ENCODE measurements at places on chromosomes 1 and 21.

DNA sequence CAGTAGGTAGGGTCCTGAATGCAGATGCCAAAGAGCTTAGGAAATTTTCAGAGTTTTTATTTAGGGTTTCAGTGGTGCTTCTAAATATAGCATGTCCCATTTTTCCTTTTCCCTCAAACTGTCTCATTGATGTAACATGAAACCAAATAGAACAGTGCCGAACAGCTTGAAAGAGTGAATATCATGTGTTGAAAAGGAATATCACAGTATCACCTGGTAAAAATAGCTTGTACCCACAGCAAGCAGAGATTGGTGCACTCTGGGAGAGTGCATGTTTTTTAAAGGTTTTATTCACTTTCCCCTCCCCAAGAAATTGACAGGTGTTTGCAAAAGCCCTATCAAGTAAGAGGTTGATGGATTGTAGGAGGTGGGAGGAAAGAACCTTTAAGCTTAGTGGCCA, 41.9 kb upstream of the ELAVL4 start:
- no peak for DNase-seq

DNA sequence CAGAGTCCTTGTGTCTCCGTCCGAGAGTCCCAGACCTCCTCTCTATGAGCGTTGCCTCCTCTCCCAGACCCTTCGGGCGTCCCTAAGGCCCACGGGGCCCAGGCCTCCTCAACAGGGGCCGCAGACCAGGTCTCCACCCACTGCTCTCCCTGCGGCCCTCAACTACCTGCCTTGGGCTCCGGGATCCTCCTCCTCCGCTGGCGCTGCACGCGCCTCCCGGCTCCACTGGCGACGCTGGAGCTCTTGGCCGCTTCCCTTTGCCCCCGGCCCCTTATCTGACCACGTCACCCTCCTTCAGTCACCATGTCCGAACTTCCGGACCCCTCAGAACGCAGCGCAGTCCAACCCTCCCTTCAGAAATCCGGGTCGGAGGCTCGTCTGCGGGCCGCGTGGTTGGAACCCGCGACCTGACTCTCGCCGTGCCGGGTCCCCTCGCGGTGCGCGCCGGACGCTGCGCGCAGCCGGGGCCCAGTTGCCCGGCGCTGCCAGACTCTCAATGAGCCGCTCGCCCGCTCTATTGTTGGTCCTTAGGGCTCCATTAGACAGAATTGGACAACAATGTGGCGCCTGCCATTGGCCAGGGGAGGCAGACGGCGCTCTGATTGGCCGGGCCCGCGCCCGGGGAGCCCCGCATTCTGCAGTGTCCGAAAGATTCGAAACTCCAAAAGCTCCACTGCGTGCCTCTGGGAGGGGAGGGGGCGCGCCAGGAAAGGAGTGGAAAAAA, at the start of gene DMRTA2:
Gene DMRTA2, minus strand, starts transcription at position 498 of the 724 bp plus-strand sequence. CDS start 1,907 bp downstream, outside the sequence.
- no peak for DNase-seq

GRCh38 chr1:913491-914130, 10.1 kb upstream of the SAMD11 start:
- DNase-seq = no peak

GRCh38 chr1:6142734-6143133, 37.4 kb downstream of the CHD5 start:
- no peak for DNase-seq

GRCh38 chr1:235822685-235823084, 44.0 kb downstream of the LYST start:
- DNase-seq = no peak

DNA sequence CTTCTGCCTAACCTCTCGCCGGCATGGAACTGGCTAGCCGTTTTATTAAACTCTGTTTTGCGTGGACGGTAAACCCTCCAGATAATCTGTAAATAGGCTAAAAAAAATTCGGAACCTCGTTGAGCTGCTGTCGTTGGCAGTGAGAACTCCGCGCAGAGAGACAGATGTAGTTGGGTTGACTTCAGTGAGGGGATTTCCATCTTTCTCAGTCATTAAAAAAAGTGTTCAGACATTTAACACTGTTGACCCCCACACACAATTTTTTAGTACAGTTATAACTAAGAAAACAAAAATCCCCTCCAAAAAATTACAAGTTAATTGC, 464 bp downstream of the PARK7 start:
- no peak for DNase-seq

DNA sequence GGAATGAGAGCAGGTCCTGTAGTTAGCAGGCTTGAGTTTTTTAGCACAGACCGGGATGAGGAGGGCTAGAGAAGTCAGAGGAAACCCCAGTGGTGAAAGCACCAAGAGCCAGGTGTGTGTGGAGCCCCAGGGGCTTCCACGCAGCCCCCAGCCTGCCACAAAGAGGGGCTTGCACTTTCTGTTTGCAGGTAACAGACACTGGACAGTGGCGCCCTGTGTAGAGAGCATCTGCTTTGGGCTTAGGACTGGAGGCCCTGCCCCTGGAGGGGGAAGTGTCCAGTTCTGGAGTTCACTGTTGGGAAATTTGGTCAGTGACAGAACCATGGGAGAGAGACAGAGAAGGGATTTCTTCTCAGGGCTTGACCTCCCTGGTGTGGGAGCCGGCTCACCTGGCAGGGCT, 19.5 kb downstream of the AGT start:
- no peak for DNase-seq

GRCh38 chr1:82465024-82465423, 664.3 kb downstream of the ADGRL2 start:
- DNase-seq = no peak

- DNase-seq = no peak
Observed at GRCh38 chr1:12246584-12246983, 16.8 kb downstream of the VPS13D start.

GRCh38 chr1:186536273-186536890, 75.5 kb upstream of the PDC start:
- no peak for DNase-seq

DNA sequence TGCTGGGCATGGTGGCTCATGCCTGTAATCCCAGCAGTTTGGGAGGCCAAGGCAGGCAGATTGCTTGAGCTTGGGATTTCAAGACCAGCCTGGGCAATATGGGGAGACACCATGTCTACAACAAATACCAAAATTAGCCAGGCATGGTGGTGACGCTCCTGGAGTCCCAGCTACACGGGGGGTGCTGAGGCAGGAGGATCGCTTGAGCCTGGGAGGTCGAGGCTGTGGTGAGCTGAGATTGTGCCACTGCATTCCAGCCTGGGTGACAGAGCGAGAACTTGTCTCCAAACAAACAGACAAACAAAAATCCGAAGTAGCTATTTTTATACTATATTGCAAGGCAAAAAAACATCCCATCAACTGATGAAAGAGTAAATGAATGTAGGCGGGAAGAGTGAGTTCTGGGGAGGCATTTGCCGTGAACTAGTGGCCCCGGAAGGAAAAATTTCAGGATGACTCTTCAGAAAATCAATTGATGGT, 40.6 kb downstream of the NCMAP start:
- DNase-seq = no peak

- no peak for DNase-seq
Observed at GRCh38 chr1:109804660-109805059, 40.9 kb upstream of the EPS8L3 start.

- DNase-seq = no peak
Observed at GRCh38 chr1:9284061-9284460, 8.6 kb upstream of the SPSB1 start.

GRCh38 chr1:245180496-245181157, 25.8 kb downstream of the KIF26B start:
- DNase-seq = no peak

DNA sequence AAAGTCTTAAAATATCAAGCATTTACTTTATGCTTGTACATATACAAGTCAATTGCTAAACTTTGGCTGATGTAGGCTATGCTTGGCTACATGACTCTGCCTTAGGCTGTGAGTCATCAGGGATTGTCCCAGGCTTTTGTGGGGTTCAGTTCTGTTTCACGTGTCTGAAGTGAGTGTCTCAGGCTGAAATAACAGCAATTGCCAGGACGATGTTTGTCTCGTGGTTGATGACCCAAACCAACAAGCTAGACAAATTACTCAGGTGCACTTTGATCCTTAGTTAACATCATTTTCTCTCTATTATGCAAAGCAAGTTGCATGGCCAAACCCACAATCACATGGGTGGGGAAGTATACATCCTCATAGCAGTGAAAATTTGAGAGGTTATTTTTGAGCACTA, 410.1 kb downstream of the BRINP3 start:
- no peak for DNase-seq

- no peak for DNase-seq
Observed at GRCh38 chr1:2961661-2962060, 59.6 kb upstream of the ACTRT2 start.

GRCh38 chr21:28781602-28782276, 210.9 kb downstream of the LTN1 start:
- no peak for DNase-seq

GRCh38 chr1:181630838-181631237, 147.5 kb downstream of the CACNA1E start:
- DNase-seq = no peak

DNA sequence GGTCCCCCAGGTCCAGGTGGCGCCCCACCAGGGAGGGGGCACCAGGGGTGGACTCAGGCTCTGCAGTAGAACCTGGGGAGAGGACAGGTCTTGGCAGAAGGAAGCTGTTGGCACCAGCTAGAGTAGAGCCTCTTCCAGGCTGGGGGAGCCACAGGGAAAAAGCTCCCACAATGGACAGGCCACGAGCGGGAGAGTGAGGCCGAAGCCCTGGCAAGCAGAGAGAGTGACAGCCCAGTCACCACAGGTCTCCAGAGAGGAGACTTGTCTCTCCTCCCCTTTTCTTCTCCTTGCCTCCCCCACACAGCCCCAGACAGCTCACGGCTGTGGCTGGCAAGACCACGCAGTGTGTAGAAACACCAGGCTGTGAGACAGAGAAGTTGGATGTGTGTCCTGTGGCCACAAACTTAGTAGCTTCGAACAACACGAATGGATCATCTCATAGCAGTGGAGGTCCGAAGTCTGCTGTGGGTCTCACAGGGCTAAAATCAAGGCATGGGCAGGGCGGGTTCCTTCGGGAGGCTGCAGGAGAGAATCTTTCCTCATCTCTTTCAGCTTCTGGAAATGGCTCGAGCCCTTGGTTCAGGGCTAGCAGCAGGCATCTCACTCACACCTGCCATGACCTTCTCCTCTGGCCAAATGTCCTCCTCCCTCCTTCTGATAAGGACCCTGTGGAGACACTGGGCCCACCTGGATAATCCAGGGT, 3.3 kb downstream of the KRTAP12-4 start:
- DNase-seq = no peak

GRCh38 chr1:166951050-166951449, 24.3 kb downstream of the ILDR2 start:
- DNase-seq = no peak

GRCh38 chr1:172483448-172483847, 39.6 kb upstream of the PIGC start:
- no peak for DNase-seq

DNA sequence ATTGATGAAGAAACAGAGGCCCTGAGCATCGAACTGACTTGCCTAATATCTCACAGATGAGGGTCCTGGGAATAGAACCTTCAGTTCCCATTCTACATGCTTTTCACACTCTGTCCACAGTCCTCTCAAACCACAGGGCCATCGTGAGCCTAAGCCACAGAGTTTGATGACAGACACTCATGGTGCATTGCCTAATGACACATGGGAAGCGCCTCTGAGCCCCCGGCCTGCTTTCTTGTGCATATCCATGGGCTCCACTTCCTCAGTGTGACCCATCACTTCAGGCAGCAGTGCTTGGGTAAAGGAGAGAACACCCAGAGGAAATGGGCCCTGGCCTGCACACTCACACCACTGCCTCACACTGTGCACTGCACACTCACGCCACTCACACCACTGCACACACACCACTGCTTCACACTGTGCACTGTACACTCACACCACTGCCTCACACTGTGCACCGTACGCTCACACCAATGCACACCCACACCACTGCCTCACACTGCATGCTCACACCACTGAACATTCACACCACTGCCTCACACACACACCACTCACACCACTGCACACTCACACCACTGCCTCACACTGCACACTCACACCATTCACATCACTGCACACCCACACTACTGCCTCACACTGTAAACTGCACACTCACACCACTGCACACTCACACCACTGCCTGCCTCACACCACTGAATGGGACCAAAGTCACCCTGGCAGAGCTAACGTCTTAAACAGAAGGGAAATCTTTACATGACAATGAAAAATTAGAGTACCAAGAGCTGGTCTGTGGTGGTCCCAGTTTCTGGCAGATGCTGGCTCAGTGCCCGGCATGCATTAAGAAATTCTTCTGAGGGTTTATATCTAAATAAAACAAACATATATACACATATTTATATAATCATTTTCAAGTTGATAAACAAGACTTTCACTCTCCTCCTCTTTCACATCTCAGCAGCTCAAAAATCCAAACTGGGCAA, 53.0 kb downstream of the KANK4 start:
- DNase-seq = no peak

DNA sequence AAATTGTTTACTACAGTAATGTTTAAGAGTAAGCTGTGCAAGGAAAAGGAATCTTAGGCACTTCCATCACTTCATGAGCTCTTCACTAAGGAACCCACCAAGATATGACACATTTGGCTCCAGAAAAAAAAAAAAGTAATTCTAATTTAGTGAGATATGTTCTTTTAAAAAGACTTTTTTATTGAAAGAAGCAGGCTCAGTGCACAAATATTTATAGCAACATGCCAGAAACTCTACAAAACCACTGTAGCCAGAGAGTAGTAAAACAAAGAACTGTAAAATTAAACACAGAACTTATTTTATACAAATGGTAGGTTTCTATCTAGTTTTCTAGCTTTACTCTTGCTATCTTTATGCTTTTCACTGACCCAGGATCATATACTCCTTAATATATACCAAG, 434.6 kb upstream of the ADGRL2 start:
- no peak for DNase-seq

GRCh38 chr1:203702130-203702577, 62.8 kb upstream of the LAX1 start:
- DNase-seq = peak; percentile 54

DNA sequence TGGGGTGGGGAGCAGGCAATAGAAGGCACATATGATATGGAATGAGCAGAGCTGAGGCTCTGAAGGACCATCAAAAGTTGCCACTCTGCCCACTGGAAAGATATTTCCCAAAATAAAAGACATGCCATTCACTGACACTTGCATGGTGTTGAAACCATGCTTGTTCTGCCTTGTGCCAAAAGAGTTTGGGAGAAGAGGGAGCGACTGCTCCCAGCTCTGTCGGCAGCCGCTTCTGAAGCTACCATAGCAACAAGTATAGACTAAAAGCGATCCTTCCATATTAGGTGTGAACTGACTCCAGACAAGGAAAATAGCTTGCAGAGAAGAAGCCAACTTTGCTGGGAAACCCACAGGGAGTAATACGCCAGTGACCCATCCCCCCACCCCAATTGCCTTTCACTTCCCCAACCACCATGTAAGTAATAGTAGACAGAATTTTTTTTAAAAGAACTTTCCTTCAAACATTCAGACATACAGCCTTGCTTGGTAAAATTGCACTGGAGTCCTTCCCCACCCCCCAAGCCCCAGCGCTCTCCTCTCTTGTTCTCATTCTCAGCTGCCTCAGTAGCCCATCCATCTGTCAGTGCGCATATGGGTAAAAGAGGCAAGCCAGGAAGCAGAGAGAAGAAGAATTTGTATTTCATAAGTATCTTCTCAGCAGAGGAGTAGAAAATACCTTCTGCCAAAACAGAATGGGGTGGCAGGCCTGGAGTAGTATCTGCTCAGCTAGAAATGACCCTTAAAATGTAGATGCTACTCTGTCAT, 263.7 kb downstream of the OMA1 start:
- DNase-seq = no peak

- no peak for DNase-seq
Observed at GRCh38 chr1:232587141-232588008, 42.6 kb downstream of the SIPA1L2 start.

Measured in CD4-positive, alpha-beta T cell (primary cell).